ENCODE measurements at places on chromosomes 2 and 18.

- no peak for DNase-seq
Measured at GRCh38 chr2:84865181-84865783, 15.6 kb downstream of the TRABD2A start.

GRCh38 chr2:216034065-216034464, 20.7 kb upstream of the MREG start:
- peak; percentile 66 for DNase-seq

DNA sequence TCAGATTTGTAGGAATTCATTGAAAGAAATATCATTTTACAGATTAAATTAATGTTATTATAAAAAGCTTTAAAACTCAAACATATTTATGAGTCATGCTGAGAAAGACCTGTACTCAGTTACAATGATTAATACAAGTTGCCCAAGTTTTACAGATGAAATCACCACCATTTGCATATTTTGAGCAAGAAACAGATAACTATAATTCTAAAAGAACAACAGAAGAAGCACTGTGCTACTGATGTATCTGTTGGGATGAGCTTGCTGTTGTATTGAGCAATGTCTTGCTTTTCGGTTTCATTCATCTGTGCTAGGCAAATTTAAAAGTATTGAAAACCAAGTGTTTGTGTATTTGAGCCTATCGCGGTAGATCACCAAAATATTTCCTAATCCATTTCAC, 1589.1 kb upstream of the ZEB2 start:
- DNase-seq: no peak

- no peak for DNase-seq
Measured at GRCh38 chr2:164771897-164772296, 69.7 kb downstream of the COBLL1 start.

GRCh38 chr18:3495691-3496430, 45.9 kb downstream of the TGIF1 start:
- no peak for DNase-seq

- no peak for DNase-seq
Measured at GRCh38 chr2:139067072-139067471, 286.9 kb upstream of the NXPH2 start.

- DNase-seq: no peak
Measured at GRCh38 chr2:101578671-101579070, 103.8 kb upstream of the RFX8 start.

DNA sequence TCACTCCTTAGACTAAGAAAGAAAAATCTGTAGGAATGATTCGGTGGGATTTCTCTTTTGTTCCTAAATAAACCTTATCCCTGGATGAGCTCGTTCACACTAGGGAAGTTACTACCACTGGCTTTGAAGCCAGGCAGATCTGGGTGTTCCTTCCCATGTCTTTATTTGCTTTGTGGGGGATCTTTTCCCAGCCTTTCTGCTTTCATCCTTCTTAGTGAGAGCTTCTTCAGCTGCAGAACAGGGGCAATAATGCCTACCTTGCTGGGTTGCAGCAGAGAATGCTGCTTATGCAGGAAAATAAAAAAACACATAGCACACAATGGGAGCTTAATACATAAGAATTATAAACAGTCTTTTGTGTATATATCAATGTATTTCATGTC, 292.1 kb downstream of the SOX11 start:
- DNase-seq: no peak

GRCh38 chr2:77873506-77873905, 351.3 kb upstream of the LRRTM4 start:
- DNase-seq: no peak

DNA sequence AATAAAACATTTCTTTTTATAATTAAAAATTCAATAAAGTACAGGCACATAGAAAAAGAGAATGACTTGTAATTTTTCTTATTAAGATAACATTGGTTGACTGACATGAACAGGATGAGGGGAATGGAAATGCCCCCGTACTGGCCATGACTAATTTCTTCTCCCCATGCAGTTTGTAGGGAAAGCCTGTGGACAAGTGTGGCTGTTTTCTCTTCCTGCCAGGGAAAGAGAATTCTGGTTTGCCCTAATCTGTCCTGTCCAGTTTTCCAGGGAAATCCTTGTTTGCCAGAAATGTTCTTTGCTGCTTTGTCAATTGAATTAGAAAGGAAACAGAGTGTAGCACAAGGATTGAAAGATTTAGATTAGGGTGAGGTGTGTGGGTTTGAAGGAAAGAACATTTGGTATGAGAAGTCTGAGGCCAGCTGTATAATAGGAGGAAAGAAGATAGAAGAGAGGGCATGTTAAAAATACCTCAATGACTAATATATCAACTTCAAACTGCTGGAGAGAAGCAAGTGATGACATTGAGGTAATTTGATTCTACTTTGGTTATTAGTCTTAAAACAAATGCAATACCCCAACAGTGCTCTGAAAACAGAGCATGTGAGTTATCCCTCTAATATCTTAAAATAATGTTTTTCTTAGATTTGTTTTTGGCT, 593.9 kb upstream of the ZNF804A start:
- no peak for DNase-seq

- no peak for DNase-seq
Measured at GRCh38 chr2:118240276-118240675, 152.0 kb downstream of the INSIG2 start.

DNA sequence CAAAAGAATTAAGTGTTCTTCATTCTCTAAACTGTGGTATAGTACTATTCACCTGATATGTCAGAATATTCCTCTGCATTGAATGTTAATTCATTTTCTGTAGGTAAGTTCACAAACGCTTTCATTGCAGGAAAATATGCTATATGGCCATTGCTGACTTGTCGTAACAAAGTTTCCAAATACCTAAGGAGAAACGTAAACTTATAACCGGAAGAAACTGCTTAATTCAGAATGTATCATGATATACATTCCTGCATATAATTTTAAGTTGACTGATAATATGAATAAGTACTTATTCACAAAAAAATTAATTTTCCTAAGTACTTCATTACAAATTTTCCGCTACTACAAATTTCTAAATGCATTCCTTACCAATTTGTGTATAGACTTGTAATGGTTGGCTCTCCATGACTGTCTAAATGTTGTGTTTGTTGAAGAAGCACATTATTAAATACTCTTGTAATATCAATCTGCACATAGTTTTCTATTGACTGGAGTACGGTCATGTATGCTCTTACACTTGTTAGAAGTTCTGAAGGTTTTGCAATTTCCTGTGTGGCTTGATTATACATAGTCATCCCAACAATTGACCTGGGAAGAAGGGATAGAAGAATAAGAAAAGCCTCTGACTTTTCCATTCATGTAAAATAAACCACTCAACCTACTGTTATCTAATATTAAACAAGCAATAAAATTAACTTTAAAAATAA, 85.4 kb downstream of the NCKAP1 start:
- DNase-seq: no peak

DNA sequence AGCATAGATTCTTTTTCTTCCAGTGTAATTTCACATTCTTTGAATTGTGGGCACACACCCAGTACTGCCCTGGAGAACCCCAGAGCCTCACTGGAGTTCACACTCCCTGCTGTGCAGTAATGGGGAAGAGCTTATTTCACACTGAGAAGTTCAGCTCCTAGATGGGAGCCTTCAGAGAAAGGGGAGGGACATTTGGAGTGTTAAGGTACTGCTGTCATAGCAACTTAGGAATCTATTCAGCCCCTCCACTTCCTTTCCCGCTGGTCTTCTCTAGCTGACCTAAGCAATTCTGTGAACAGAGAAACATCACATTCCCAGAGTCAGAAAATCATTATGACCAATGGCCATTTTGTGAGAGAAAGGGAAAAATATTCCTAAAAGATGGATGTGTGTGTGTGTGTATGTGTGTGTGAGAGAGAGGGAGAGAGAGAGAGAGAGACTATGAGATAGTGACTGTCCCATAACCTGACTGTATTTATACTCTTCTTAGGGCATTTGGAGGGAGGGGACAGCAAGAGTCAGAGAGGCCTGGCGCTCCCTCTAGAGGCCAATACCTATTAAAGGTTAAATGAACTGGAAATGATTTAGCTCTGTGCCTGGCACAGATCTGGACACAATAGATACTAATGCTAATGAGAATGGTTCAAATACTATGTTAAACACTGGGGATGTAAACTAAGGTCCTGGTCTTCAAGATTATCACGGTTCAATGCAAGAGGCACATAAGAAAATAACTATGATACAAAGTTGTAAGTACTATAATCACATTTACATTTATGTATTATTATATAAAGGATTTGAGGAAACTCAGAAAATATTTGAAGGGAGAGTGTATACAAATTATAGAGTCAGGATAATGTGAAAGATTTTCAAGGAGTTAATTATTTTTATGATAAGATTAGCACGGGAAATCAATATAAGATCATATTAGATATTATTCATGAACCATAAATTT, 41.5 kb upstream of the RPE start:
- peak; percentile 23 for DNase-seq

DNA sequence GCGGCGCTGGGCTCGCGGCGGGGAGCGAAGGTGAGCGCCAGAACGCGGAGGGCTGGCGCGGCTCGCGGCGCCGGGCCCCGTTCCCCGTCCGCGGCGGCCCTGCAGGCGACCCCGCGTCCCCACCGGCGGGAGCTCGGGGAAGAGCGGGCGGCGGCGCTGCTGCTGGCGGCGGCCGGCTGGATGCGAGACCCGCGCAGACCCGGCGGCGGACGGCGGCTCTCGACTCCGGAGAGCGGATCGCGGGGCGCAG, 213 bp downstream of the DOK6 start:
- no peak for DNase-seq

DNA sequence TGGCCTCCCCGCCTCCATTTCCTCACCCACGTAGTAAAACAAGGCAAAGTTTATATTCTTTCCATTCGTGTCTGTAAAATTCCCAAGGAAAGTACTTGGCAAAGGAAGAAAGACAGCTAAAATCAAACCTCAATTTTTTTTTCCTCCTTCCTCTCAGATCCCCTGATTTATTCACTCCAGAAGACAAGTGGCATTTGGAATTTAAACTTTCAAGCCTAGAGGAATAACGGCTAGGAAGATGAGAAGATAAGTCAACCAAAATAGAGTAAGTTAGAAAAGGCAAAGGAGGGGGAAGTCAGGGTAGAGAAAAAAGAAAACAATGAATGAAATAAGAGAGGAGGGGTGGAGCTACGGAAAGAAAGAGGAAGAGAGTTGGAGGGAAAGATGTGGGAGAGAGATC, 198.9 kb upstream of the PIK3C3 start:
- no peak for DNase-seq

DNA sequence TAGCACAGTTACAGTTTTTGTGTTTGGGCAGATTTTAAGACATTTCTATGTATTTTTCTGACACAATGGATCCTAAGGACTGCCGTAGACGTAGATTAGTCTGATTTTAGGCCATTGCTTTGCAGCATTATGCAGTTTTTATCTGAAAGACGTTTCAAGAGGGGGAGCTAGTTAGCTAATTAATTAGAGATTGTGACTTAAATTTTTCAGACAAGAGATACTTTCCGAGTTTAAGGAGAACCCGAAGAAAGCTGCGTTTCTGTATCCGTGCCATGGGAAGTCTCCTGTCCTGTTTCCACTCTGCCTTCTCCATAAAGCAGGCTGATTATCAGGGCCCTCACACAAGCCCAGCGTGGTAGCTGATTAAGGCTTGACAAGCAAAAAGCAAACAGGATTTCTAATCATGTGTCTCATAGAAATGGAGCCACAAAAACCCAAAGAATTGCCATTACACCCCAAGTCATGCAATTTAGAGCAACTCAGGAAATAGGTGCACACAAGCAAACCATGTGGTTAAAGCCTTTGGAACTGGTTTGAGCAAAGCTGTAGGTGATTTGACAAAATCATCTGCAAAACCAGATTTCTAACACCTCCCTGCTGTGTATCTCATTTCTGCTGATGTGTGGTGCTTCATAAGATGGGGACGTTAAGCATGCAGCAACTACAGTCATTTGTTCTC, 808.1 kb downstream of the RNF144A start:
- DNase-seq: peak; percentile 47

DNA sequence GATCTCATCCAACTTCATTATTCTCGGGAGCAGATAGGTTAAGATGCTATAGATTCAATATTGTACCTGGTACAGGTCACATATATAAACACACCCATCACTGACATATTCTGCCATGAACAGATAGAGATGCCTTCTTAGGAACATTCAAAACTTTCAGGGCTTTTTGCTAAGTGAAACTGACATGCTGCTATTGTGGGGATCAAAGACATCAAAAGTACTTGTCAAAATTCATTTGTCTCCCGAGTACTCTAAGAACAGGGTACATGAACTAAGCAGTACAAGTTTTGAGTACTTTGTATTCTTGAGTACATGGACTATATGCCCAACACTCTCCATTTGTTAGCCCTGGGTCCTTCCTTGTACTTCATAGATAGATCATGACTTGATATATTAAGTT, 173.5 kb downstream of the FSHR start:
- no peak for DNase-seq

GRCh38 chr2:138298120-138298814, 203.3 kb upstream of the SPOPL start:
- DNase-seq: no peak
